EH (cell line): ENCODE measurements at places on chromosomes 3 and 15.
A peak's percentile ranks its signal among the peaks of the same experiment; 100 is the strongest.

DNA sequence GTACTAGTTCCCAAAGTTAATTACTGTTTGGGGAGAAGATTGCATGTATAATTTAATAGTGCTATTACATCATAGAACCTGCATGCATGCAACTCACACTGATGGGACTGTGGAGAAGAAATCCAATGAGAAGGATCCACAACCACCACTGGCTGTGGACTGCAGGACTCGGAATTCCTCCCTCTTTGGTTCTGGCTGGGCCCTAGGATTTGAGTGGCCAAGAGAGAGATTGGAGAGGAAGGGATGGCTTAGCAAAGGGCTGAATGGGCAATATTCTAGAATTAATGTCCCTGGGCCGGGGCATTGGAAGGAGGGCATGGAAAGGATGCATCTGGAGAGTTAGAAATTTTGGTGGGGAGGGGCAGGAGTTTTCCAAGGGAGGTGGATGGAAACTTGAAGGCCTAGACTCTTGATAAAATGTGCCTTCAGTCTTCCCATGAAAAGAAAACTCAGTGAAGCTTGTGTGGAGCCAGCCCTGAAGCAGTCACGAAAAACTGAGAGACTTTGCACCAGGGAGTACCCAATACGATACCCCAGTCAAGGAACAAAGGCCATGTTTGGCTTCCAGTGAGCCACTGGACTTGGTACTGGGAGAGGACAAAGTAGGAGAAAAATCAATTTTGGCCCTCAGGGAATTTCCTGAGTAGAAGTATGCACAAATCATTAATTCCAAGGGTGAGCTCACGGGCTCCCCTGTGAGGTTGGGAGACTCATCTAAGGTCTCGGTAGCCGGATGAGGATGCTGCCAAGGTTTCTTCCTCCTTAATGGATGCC is 31.4 kb upstream of the TPM1 start:
- DNase-seq: no peak

- no peak for DNase-seq
These were observed 223.2 kb downstream of the MBNL1 start for GRCh38 chr3:152491922-152492321.

DNA sequence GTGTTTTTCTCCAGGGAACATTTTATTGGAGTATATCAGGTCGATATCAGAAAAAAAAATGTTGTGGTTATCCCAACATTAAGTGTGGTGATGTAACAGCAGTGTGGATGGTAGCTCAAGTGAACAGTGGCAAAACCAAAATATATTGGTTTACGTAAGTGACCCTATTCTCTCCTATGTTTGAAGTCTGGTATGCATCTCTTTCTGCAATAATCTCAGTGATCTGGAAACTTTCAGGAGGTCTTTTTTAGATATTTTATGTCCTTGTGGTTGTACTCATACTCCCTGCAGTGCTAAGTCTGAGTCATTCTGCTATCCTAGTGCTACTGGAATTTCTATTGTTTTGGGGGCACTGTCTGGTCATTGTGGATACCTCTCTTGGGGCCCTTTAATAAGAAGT is 137.9 kb downstream of the SNRPN start:
- peak; percentile 1 for DNase-seq

GRCh38 chr15:54840621-54841398 is 355.9 kb downstream of the RSL24D1 start:
- DNase-seq: no peak

DNA sequence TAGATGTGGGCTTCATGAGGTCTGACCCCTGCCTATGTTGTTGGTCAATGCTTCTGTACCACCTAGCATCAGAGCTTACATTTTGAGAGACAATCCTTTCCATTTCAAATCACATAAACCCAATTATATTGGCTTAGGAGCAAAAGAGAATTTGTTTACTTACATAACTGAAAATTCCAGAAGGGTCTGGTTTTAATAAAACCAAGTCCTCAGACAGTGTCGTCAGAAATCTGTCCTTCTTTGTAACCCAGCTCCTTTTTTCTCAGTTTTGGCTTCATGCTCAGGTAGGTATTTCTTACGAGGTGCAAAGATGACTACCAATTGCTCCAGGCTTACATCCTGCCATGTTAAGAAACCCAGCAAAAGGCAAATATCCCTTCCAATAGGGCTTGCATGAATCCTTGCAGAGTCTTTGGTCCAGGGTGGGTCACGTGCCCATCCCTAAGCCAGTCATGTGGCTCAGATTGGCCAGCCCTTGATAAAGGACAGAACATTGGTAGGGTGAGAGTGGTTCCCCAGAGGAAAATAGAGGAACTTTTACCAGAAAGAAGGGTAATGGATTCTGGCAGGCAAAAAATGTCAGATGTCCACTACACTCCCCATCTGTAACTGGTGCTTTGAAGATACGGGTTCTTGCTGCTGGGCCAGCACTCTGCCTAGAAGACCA is 50.2 kb upstream of the VILL start:
- DNase-seq: no peak

- DNase-seq: peak; percentile 11
These were observed 121.1 kb upstream of the ACP3 start for GRCh38 chr3:132196113-132196512.

DNA sequence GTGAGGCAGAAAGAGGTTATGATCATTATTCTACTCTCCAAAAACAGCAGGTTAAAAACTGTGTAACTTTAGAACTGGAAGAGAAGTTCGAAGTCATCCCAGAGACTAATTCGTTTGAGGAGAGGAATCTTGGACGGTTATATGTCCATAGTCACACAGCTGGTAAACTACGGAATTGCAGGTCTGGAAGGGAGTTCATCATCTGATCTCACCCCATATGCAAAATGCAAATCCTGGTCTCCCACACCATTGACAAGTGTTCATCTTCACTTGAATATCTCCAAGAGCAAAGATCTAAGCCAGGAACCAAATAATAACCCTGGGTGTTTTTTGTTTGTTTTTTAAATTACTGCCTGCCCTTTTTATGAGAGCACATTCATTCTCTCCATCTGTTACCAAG is 53.1 kb downstream of the FAM98B start:
- DNase-seq: no peak

DNA sequence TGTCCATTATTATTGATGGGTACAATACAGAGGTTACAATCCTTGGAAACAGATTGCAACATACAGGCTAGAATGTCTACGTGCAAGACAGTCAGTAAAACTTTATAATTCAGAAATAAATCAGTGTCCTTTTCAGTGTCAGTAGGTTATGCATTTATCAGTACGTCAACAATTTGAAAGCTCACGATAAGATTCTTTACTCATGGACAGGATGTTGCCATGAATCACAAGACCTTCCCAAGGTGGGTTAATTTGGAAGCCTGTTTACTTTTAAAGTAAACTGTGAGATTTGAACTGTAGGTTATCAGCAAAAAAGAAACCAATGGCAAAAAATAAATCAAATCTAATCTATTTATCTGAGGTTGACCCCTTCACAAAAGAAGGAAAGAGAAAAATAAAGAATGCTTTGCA is 243.9 kb upstream of the AGTR1 start:
- no peak for DNase-seq

GRCh38 chr3:187831125-187832051 is 86.1 kb upstream of the BCL6 start:
- DNase-seq: peak; percentile 29

DNA sequence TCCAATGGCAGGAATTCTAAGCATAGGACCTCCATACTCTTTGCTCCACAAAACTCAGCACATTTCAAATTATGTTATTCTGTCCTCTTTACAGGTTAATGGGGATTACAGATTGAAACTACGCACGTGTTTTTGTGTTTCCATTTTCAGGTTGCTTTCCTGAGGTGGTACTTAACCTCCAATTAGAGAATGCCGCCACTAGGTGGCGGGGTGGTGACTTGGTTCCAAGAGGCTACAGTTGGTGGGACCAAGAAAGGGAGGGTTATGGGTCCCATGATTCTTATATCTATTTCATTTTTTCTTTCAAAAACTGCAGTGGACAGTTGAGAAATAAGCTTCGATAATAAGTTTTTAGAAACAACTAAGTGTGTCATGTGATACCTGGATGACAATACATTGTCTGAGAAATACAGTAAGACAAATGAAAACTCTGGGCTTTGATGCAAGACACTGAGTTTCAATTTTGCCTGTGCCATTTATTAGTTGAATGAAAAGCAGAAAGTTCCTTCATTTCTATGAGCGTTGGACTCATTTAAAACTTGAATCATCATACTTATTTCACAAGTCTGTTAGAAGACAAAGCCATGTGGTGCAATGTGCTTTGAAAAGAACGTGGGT is 539.0 kb downstream of the FGF12 start:
- no peak for DNase-seq

- DNase-seq: no peak
These were observed 125.4 kb downstream of the NUP210 start for GRCh38 chr3:13294442-13295351.

- DNase-seq: no peak
These were observed 37.7 kb downstream of the SLC6A6 start for GRCh38 chr3:14440168-14440518.
